ENCODE measurements at places on chromosomes 1 and 21.
A peak's percentile ranks its signal among the peaks of the same experiment; 100 is the strongest.

GRCh38 chr1:186978596-186979556 is 150.1 kb downstream of the PLA2G4A start:
- no peak for DNase-seq

GRCh38 chr1:173853074-173853473 is 14.7 kb downstream of the GAS5 start:
- DNase-seq: no peak

GRCh38 chr1:225498549-225499136 is 70.8 kb upstream of the LBR start:
- no peak for DNase-seq

DNA sequence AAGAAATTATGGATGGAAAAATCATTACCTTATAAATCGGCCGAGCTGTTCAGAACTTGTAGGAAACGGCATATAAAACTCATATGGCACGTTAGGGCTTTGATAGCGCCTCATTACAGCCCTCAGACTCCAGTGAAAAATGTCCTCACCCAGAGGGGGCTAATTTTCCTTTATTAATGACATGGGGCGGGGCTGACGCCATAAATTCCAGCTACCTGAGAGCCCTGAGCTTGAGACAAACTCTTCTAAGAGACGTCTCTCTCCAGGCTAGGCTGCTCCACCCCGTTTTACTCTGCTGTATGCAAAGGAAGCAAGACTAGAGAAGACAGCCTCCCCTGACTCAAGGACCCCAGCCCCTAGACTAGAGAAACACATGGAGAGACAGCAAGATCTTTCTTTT is 149.4 kb downstream of the TRABD2B start:
- no peak for DNase-seq

GRCh38 chr1:3149277-3149676 is 80.3 kb downstream of the PRDM16 start:
- no peak for DNase-seq

DNA sequence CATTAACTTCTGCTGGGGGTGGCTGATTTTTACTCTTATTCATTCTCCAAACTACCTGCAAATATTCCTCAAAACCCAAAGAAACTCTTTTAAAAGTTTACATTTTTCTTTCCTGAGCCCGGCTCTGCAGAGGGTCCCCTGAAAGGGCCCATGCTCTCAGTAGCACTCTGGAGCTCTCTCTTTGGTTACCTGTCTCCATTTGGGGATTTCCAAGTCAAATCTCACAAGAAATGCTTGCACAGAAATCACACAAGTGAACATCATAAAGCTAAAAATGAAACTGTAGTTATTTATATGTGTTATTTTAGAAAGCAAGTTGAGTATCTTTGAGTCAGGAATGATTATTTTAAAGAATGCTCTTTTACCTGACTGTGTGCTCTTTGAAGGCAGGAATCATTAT is 174.5 kb upstream of the PLXNA2 start:
- no peak for DNase-seq

DNA sequence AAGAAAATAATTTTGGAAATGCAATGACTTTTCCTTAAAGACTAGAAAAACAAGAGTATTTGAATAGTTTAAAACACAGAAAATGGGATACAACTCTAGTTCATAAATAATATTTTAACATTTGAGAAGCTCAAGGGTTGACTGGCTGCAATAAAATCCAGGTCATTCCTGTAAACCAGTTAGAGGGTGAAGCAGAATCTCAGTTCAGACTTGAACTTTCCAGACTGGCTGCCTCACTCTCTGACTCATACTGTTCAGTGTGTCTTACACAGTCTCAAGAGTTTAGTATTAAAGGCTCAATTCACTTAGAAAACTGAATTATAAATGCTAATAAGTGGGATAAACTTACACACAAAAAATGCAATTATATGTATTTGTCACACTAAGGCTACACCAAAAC is 89.9 kb downstream of the RAVER2 start:
- no peak for DNase-seq

GRCh38 chr1:214823311-214824117 is 220.5 kb downstream of the CENPF start:
- no peak for DNase-seq

GRCh38 chr1:37634244-37634991 is at the start of gene RSPO1:
TSS of gene RSPO1 (minus strand) at chr1:37634892. CDS start at chr1:37629661, 5,231 bp downstream.
- DNase-seq: no peak

- DNase-seq: no peak
Measured at GRCh38 chr1:193115629-193116227, 6.1 kb upstream of the CDC73 start.

GRCh38 chr1:27536010-27536757 is 46.2 kb upstream of the WASF2 start:
- DNase-seq: peak; percentile 50

DNA sequence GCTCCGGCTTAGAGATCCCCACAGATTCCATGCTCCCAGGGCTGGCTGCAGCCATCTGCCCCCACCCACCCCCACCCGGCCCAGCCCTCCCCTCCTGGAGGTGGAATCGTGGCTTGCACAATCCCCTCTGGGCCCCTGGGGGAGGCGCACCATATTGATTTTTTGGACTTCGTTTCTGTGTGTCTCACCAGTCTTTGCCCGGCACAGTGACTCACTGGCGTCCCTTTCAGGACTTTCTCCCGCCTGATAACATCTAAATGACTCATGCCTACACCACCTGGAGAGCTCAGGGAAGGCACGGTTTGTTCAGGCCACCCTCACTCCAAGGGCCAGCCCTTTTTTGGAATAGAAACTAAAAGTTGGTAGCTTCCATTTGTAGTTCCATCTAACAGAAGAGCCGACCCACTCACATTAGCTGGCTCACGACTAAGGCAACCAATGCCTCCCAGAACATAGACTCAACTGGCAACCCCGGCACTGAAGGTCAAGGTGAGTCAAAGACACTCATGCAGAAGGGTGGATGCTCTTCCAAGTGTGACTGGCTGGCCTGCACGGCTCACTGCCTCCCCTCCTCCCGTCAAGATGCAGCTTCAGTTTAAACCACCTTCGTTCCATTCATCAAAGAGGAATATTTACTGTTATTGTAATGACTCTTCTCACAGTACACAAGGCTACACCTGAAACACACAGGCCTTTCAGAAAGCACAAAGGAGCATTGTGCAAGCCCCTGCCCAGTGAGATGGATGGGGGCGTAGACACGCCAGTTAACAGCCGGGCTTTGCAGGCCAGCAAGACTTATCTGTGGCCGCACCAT is 18.1 kb upstream of the ETS2 start:
- DNase-seq: no peak

DNA sequence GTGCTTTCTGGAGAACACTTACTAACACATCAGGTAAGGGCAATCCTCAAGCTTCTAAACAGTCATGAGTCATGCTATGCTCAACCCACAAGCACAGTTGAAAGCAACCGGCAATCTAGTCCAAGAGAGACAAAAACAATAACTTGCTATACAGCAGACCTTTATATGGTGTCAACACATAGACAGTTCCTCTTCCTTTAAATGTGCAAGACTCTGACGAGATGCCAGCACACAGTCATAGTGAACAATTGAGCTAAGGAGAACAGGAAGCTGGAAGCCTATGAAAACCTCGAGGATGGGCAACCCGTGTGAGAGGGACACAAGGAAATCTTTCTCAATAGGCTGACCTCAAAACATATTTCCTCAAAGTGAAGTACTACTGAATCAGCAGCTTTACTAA is 5.3 kb downstream of the ADIPOR1 start:
- DNase-seq: peak; percentile 28

DNA sequence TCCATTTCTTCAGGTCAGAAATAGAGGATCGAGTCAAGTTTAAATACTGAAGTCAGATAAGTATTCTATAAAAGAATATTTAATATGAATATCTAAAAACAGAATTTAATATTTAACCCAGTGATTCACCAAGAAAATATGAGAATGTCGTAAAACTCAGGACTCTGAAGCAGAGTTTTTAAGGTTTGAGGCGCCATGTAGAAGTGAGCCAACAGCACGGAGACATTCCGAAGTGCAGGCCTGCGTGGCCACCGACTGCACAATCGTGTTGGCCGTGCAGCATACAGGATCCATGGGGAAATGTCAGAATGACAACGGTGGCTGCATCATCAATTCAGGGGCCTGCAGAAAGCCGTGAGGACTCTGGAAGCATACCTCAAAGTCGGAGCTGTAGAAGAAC is 23.4 kb downstream of the MRAP start:
- no peak for DNase-seq

- DNase-seq: no peak
Measured at GRCh38 chr1:175449306-175449705, 256.7 kb upstream of the KIAA0040 start.

GRCh38 chr1:52553362-52554266 is 722 bp upstream of the TUT4 start:
- DNase-seq: peak; percentile 76

GRCh38 chr1:77866296-77866695 is 22.1 kb upstream of the NEXN start:
- no peak for DNase-seq

DNA sequence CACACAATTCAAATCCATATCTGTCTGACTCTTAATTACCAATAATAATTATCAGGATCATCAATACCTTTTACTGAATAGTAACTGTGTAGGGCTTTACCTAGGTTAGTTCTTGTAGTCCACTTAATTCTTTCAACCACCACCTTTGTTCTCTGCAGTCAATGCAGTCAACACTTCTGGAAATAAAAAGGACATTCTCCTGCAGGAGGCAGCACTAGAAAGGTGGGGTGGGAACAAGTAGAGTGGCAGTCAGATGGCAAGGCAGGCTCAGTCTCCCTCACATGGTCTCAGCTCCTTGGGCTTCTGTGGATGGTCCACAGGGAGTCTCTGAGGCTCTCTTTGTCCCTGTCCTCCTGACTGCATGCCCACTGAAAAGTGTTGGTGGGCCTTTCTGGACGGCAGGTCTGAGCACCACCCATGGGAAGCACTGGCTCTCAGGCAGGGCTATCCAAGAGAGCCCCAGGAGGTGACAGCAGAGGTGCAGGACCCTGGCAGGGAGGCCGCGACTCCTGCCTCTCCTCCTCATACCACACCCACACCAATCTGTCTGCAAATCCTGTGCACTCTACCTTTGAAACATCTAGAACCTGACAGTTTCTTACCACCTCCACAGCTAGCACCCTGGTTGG is 237.3 kb downstream of the FOXD2 start:
- no peak for DNase-seq

Data from anterior cingulate cortex (tissue), 58 donors.